ENCODE measurements at places on chromosomes 12 and 14.

GRCh38 chr14:84783511-84783910 lies 746.4 kb upstream of the FLRT2 start:
- no peak for DNase-seq

- DNase-seq: no peak
Observed at GRCh38 chr12:52812749-52813148, 1.2 kb downstream of the KRT4 start.

GRCh38 chr12:53103860-53104305 lies 597 bp downstream of the SOAT2 start:
- no peak for DNase-seq

DNA sequence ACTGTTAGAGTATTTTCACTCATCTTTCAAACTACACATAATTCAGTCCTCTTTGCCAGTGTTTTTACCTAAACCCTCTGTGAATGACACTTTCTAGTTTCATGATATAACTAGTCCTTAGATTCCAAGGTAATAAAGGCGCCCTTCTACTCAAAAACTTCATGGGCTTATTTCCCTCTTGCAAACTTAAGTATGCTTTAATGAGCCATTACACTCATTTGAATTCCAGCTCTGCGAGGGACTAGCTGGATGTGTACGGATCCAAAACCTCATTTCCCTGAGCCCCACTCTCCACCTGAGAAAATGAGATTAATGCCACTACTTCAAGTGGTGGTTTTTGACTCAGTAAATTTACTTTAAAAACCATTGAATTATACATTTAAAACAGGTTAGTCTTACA lies 141.1 kb downstream of the NDUFA12 start:
- no peak for DNase-seq

DNA sequence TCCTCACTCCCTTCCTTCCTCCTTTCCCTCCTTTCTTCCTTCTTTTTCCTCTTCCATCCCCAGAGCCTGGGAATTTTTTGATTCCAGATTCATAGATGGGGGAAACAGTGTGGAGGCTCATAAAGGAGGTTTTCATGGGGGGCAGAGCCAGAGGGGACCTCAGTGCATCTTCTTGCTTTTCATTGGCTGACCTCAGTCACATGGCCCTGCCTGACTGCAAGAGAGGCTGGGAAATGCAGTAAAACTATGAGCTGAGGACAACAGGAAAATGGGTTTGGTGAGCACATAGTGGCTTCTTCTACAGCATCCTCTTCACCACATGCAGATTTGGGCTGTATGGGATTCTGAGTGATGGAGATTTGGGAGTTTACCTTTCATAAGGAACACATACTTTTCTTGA lies 437.1 kb upstream of the TBX3 start:
- DNase-seq: no peak

DNA sequence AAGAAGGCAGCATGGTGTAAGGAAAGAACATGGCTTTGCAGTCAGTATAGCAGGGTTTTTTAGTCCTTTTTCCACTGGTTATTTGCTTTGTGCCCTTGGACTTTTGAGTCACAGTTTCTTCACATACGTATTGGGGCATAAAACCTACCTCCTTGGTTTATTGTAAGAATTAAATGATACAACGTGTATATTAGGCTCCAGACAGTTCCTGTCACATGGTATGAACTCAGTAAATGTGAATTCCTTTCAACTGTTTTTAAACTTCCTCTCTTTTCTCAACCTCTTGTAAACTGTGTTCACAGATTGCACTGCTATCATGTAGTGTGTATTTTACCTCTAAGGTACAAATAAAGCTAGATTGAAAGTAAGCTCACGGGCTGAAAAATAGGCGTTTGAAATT lies 29.5 kb downstream of the MSRB3 start:
- DNase-seq: no peak

DNA sequence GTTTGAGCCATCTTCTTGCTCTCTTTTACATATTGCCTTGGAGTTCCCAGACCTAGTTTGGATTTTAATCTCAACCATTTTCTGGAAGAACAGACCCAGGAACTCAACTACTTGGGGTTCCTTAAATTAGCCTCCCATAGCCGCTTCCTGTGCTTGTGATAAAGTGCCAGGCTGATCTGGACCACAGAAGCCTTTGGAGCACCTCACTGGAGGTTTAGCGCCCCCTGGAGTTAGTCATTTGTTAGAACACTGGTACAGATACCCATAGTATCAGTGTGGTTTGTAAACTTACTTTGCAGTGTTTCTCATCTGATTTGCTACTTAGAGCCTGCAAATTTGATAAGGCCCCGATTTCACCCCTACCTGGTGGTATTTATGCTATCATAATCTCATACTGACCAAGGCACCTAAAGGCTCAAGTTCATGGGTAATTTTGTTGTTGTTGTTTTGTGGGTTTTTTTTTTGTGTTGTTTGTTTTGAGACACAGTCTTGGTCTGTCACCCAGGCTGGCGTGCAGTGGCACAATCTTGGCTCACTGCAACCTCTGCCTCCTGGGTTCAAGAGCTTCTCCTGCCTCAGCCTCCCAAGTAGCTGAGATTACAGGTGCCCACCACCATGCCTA lies 3.7 kb downstream of the UNC119B start:
- peak; percentile 17 for DNase-seq

- no peak for DNase-seq
Observed at GRCh38 chr12:12467688-12468261, 94.9 kb downstream of the DUSP16 start.

- no peak for DNase-seq
Observed at GRCh38 chr14:23163830-23164229, 19.6 kb downstream of the SLC7A8 start.

DNA sequence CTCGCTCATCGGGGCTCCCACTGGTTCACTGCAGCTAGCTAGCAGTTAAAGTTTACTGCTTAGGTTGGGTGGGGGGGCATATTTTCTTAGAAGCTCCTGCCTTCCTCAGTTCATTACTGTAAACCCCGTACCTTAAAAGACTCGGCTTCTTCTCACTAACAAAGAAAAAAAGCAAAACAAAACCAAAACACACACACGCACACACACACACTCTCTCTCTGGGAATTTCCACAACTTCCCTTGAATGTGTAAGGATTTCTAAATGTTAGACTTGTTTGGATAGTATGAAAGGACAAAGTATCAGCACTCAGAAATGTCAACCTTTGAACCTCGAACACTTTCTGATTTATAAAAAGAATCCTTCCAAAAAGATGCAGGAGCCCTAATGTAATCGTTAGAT lies 927 bp downstream of the PTHLH start:
- DNase-seq: no peak

DNA sequence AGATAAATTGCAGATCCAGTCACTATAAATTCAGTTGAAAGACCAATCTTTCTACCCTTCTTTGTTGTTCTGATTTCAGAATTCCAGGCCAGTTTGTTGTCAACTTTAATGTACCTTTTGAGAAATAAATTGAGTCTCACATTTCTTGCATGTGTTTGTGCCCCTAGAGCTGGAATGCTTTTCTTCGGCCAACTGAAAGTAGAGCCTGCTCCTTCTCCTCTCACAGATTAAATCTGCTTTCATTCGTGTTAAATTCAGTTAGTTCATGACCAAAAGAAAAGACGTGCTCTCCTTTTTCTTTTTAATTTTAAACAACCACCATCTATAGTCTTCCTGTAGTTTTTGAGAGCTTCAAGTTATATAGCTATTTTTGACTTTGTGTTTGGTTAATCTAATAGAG lies 22.9 kb downstream of the SOCS2 start:
- no peak for DNase-seq

DNA sequence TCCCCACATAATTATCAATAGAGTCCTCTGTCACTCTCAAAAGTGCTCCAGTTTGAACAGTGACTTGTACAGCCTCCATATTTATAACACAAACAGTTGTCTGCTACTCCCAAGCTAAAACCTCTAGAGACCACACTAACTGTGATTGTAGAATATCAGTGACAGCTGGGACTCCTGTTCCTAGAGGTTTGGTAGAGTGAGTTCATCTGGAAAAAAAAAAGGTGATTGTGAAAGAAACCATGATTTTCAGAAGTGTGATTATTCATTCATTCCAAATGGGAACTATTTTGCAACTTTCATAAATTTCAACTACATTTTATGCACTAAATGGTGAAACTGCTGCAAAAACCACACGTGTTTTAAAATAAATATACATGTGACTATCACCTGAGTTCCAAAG lies 128.0 kb upstream of the PLXNC1 start:
- DNase-seq: no peak

GRCh38 chr14:103408491-103409155 lies 23.4 kb downstream of the MARK3 start:
- DNase-seq: no peak

- DNase-seq: peak; percentile 30
Observed at GRCh38 chr12:131710464-131711457, at the start of gene SFSWAP. SFSWAP (plus strand) TSS chr12:131711090; CDS start chr12:131711230, 140 bp downstream.

- no peak for DNase-seq
Observed at GRCh38 chr14:54689928-54690327, 123.0 kb downstream of the SAMD4A start.

DNA sequence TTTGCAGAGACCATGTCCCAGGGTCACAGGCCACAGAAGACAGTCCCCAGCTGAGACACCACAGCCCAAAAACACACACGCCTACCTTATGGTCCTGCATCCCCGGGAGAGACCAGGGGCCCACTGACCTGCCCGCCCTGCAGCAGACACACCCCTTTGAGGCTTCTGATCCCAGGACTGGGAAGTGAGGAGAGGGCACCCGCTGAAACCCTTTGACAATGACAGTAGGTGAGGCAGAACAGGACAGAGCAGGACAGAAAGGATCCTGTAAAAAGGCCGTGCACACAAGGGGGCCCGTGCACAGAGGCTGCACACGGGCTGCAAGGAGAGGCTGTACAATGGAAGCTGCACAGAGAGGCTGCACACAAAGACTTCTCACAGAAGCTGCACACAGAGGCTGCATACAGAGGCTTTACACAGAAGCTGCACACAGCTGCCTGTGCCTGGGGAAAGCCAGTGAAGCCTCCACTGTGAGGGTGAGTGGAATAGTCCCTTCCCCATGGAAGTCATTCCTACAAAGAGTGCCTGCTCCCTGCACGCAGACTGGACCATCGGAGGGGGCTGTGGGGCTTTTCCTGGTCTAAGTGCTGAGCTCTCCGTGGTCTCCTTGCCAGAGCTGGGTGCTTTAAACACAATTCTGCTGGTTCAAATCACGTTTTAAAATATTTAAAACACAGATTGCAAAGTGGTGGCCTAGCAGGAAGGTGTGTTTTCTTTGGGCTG lies 16.6 kb upstream of the SFSWAP start:
- DNase-seq: no peak

DNA sequence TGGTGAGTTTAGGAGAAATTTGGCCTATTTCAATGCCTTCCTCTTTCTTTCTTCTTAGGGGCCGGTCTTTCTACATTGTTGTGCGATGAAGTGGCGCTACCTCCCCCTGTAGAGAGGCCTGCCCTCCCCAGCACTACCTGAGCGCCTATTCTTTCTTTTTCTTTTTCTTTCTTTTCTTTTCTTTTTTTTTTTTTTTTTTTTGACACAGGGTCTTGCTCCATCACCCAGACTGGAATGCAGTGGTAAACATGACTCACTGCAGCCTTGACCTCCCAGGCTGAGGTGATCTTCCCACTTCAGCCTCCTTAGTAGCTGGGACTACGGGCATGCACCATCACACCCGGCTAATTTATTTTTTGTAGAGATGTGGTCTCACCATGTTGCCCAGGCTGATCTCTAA lies 136.1 kb upstream of the MAX start:
- no peak for DNase-seq

GRCh38 chr12:75208856-75209811 lies 505 bp downstream of the KCNC2 start:
- no peak for DNase-seq

DNA sequence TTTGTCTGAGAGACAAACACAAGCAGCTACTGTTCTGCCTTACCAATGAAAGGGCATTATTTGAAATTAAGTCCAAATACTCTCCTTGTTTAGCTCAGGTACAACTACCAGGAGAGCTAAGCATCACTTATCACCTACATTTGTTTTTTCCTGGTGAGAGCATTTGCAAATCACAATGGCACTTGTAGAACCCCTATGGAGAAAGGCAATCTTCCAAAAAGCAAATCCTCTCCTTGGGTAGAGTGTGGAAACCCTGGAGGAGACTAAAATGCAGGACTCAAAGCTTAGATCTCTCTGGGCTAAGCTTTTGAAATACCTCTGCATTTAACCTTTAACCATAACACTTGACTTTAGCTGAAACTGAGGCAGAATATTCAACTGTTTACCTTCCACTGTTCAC lies 20.8 kb downstream of the GTSF1 start:
- no peak for DNase-seq

GRCh38 chr12:17197971-17198370 lies 592.0 kb upstream of the LMO3 start:
- DNase-seq: no peak

GRCh38 chr14:49733836-49734235 lies 34.1 kb upstream of the KLHDC2 start:
- DNase-seq: no peak

GRCh38 chr12:6567112-6567670 lies 900 bp downstream of the NOP2 start:
- no peak for DNase-seq

GRCh38 chr12:107558816-107559382 lies 126.7 kb upstream of the PWP1 start:
- DNase-seq: no peak

- no peak for DNase-seq
Observed at GRCh38 chr12:69442894-69443293, 27.3 kb upstream of the FRS2 start.

GRCh38 chr14:45610318-45610717 lies 357.3 kb upstream of the MIS18BP1 start:
- no peak for DNase-seq
